LHCN-M2 (cell line): ENCODE measurements at places on chromosomes 5 and 9. TPM values are rescaled to one million over a fixed set of nuclear protein-coding genes. Genes with fewer than 3 reads are reported as not detected.

Gene TRAF1
- total RNA-seq, result 0.90 and 0.98 TPM in 2 replicates

Gene ACTL7A
- not detected in 2 replicates for total RNA-seq

Gene SEMA4D
- 0.06 TPM in 1 of 2 replicates, not detected in the other for total RNA-seq

Gene SSNA1
- 108 and 115 TPM in 2 replicates for total RNA-seq

Gene DNAH5
- total RNA-seq, result 0.75 and 1.3 TPM in 2 replicates

Gene CER1
- not detected in 2 replicates for total RNA-seq

Gene FOXD4L6
- total RNA-seq, result 0.38 TPM in 1 of 2 replicates, not detected in the other
